ENCODE measurements at places on chromosomes 6 and 20.
A peak's percentile ranks its signal among the peaks of the same experiment; 100 is the strongest.

- no peak for DNase-seq
Measured at GRCh38 chr6:30752157-30752927, 8.0 kb upstream of the IER3 start.

- no peak for DNase-seq
Measured at GRCh38 chr20:22414305-22414742, 170.0 kb downstream of the FOXA2 start.

- no peak for DNase-seq
Measured at GRCh38 chr20:53226826-53227225, 254.7 kb downstream of the TSHZ2 start.

DNA sequence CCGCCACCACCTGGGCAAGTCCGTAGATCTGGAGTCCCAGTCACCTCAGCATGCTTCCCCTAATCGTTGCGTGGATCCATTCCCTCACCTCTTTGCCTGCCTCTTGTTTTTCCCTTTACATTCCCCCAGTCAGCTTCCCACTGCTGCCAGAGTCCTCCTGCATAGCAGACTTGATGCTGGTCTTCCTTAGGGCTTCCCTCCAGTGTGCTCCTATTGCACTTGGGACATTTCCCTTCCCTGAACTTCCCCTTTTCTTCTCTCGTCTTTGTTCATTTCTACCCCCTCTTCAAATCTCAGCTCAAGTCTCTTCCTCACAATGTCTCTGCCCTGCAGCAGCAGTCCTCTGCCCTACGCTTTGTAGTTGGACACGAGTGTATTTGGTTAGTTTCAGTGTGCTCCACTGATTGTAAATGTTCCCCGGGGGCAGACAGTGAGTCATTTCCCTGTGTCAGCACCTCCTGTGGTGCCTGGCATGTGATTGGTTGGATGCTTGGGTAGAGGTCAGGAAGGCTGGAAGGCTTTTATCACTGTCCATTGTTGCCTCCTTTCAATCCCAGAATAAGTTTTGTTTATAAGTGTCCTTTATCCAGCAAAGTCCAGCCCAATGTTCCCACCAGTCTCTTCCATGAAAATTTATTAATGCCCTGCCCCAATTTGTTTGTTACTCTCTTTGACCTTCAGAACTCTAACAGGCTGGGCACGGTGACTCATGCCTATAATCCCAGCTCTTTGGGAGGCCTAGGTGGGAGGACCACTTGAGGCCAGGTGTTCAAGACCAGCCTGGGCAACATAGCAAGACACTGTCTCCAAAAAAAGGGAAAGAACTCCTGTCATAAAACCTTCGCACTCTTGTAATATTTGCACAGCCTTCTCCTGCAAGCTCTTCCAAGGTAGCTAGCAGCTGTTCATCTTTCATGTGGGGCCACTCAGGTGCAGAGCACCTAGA, 38.3 kb downstream of the FAM120B start:
- no peak for DNase-seq

DNA sequence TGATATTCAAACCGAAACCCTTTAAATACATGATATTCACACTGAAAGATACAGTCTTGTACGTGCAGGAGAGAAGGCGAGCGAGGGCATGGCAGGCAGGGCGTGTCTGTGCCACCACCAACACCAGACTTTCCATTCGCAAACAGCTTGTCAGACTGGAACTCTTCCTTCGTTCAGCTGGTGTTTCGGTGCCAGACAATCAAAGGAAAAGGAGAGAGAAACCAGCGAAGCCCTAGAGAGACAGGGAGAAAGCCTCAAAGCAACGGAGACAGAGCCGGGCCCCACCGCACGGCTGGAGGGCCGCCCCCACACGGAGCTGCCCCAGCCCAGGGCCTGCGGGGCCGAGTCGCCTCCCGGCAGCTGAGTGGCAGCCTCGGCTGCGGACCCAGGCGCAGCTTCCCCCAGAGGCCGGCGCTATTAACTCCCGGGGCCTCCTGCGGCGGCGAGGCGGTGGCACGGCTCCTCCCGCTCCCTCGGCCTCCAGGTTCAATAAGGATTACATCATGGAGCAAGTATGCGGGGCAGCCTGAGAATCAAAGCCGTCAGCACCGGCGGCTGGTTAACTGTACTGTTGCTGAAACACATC, 32.1 kb upstream of the NR2E1 start:
- DNase-seq, result peak; percentile 55

DNA sequence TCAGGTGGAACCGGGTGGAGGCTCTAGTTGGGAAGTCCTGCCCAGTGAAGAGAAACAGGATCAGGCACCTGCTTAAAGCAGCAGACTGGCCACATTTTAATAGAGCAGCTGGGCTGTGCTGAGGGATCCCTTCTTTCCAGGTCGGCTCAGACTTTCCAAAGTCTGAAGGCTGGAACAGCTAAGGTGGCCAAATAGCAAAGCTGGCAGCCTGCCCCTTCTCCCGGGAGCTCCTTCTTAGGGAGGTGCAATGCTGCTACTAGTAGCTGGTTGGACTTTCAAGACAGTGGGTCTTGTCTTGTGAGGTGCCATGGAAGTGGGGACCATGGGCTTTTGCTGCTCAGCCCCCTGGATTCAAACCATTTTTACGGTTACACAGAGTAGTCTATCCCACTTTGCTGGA, 30.7 kb upstream of the CST5 start:
- DNase-seq, result no peak

GRCh38 chr20:49669601-49670189, 44.0 kb downstream of the B4GALT5 start:
- no peak for DNase-seq

- peak; percentile 27 for DNase-seq
Measured at GRCh38 chr6:127119102-127120022, 891 bp downstream of the RSPO3 start.

DNA sequence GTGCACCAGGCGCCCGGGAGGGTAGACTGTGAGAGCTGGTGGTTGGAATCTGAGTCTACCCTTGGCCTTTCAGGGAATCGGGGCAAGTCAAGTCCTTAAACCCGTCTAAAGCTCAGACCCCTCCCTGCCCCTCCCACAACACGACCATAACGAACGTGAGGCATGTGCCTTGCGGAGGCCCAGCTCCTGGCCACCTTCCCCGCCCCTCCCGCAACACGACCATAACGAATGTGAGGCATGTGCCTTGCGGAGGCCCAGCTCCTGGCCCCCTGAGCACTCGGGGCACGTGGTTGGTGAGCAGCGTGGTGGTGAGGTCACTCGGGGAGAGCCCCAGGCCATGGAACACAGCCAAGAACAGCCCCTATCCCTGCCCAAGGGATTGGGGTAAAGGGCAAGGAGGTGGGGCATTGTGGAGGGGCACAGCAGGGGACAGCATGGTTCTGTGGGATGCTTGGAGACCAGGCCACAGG, 132.2 kb downstream of the TAF4 start:
- no peak for DNase-seq

GRCh38 chr6:41577356-41578216, 31.4 kb downstream of the FOXP4 start:
- no peak for DNase-seq

DNA sequence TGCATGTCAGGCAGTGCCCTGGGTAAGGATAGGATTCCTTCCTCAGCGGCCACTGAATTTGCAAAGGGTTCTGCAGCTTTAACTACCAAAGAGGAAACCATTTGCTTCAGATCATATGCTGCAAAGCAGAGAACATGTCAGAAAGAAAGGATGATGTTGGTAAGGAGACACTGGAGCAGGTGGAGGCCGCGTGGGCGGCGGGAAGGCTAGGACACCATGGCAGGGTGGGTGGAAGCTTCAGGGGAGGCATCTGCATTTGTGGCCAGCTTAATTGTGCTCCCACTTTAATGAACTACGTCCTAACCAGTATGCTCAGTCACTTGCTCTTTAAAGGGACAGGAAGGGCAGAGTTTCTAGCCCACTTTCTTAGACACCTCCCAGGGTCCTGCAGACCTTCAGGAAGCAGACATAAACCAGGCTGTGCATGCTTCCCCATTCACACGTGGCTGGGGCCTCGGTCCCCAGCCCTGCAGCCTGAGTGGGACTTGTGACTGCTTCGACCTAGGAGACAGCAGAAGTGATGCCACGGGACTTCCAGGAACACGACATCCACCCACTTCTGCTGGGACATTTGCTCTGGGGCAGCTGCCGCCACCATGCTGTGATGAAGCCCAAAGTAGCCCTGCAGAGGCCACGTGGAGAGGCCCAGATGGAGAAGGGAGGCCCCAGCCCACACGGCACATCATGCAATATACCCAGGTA, 76.1 kb downstream of the GINS1 start:
- DNase-seq, result no peak

DNA sequence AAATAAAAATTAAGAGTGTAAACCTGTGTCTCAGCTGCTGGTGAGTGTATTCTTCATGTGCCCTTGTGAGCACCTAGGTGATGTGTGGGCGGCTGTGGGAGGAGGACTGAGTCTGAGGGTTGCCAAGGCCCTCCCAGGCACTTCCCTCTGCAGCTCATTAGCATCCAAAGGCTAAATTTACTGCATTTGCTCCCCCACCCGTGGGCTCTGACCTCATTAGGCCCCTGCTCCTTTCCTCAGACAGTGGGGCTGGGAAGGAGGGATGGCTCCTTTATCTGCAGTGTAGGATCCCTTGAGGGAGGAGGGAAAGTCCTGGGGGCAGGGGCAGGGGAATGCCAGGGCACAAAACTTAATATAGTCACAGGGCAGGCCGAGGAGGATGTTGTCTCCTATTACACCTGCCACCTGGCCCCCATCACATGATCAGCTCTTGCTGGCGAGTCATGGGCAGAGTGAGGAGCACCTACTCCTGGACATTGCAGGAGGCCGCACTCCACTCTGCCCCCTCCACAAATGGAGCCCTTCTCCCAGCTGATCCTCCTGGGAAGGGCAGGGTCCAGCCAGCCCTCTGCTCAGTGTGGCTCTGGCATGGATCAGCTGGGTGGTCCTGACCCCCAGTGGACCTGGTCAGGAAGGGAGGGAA, 133.2 kb downstream of the MRPL14 start:
- DNase-seq, result no peak

DNA sequence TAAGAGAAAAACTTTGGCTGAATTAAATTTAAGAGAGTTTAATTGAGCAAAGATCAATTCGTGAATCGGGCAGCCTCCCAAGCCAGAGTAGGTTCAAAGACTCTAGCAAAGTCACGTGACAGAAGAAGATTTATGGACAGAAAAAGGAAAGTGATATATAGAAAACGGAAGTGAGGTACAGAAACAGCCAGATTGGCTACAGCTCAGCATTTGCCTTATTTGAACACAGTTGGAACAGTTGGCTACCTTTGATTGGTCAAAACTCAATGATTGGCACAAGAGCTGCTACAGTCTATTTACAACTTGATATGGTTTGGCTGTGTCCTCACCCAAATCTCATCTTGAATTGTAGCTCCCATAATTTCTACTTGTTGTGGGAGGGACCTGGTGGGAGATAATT, 102.6 kb downstream of the PLG start:
- no peak for DNase-seq

- no peak for DNase-seq
Measured at GRCh38 chr6:5762561-5762968, 244.2 kb downstream of the NRN1 start.

DNA sequence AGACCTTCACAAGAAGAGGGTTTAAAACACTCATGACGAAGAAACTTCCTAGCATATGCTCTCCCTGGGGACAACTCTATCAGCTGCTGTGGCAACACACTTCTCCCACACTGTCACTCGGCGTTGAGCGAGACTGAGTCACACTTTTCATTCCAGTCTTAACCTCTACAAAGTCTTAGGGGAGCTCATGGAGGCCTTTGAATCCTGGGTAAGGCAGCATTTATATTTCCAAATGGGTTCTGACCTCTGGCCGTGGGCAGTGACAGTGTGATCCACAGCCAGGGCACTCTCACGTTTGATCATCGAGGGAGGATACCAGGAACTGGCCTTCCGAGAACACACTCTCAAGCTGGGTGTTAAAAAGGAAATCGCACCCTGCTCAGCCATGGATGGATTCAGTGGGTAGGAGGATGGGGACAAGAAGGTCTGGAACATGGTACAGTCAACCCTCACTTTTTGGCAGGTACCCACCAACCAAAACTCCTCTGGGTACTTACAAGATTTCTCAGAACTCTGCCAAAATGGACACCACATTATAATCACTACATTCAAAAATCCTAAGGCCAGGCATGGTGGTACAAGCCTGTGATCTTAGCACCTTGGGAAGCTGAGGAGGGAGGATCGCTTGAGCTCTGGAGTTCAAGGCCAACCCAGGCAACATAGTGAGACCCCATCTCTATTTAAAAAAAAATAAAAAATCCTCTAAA, 19.6 kb downstream of the RRBP1 start:
- DNase-seq, result peak; percentile 26

- no peak for DNase-seq
Measured at GRCh38 chr6:41051873-41052272, 1.1 kb upstream of the APOBEC2 start.

DNA sequence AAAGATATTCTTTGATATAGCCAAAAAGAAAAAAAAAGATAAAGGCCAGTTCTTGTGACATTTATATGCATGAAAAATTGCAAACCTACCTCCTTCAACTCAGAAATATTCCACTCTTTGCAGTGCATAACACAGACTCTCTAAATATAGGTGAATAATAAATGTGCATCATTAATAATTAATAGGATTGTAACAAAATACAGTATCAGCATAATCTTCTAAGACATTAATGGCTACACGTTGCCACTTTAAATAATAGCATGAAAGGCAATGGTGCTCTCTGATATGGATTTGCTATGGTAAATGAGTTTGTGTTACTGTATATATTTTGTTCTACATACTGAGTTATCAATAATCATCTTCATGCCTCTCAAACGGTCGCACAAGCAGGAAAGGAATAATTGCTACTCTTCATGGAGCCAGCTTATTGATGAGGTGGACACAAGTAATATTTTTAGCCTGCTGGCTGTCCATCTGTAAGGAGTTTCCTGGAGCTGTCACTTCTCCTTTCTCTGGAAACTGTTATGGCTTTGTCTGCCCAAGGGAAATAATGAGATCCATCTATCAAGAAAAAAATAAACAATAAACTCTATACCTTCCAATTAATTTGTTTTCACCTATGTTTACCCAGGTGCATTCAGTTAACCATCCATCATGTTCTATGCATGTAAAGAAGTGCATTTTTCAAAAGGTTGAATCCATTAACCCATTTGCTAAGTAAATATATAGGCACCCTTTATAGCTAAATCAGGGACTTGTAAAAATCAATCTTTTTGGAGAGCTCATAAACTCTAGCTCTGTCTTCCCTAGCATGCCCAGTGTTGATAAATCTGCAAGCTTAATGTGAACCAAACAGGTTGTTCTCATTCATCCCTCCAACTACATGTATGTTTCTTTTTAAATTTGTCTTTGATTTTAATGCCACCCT, 253.0 kb downstream of the NKAIN2 start:
- DNase-seq, result no peak

- no peak for DNase-seq
Measured at GRCh38 chr20:54549658-54550326, 74.4 kb downstream of the DOK5 start.
